ENCODE measurements at places on chromosomes 6 and 20. TPM values are rescaled to one million over a fixed set of nuclear protein-coding genes. Genes with fewer than 3 reads are reported as not detected.
A peak's percentile ranks its signal among the peaks of the same experiment; 100 is the strongest.

Gene CNKSR3
- 2.4 TPM for total RNA-seq

- no peaks in the 10 kb centered on the region for H3K4me1 ChIP-seq
- H3K4me3 ChIP-seq = no peak overlapping the region
- no peaks in the 10 kb centered on the region for H3K27me3 ChIP-seq
- no peaks in the 10 kb centered on the region for H3K36me3 ChIP-seq
These were observed 4.1 kb downstream of the OR12D2 start for GRCh38 chr6:29399525-29399924.

- no peak overlapping the region for H3K4me3 ChIP-seq
- DNase-seq = no peak
- peaks cover 6% of the 10 kb centered on the region for H3K4me1 ChIP-seq
- no peaks in the 10 kb centered on the region for H3K36me3 ChIP-seq
- H3K27me3 ChIP-seq = no peaks in the 10 kb centered on the region
- no peak overlapping the region for H3K27ac ChIP-seq
These were observed 60.5 kb downstream of the GMDS start for GRCh38 chr6:2184700-2185455.

- H3K36me3 ChIP-seq = no peaks in the 10 kb centered on the region
- DNase-seq = peak; percentile 54
- no peak overlapping the region for H3K4me3 ChIP-seq
- H3K27me3 ChIP-seq = peaks cover 16% of the 10 kb centered on the region
- no peak overlapping the region for H3K27ac ChIP-seq
These were observed 73.2 kb downstream of the LY86 start for GRCh38 chr6:6661684-6662083.

DNA sequence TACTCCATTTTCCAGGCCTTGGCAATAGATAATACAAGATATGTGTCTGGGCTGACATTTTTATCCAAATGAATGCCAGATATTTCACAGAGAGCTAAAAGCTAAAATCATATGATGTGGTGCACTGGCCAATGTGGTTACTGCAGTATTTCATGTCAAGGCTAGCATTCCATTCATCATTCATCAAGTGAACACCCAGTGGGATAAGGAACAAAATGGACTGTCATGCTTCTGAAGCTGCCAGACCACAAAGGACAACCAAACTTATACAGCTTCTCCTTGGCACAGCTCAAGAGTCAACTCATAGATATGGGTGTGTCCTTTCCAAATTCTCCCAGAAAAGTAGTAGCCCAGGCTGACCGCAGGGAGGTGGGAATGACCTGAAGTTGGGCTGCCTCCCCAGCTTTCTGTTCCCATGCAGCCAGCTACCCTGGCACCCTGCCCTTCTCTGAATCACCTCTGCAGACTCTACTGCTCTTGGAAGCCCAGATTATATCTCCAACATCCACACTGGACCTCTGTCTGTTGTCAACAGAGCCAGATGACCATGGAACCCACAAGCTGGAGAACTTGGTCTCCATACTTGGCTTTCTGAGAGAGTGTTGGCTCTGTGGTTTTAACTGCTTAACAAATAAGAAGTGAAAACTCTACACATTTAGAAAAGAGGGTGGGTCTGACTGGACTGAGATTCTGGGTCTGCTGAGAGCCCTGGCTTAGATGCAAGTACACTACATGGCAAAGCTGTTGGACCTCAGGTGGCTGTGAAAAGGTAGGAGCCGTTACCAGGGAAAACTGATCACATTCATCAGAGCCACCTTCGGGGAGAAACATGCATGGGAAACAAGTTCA lies 122.8 kb downstream of the ALDH8A1 start:
- H3K27me3 ChIP-seq = no peaks in the 10 kb centered on the region
- no peaks in the 10 kb centered on the region for H3K36me3 ChIP-seq
- peaks cover 21% of the 10 kb centered on the region for H3K4me1 ChIP-seq
- DNase-seq = peak; percentile 97
- H3K27ac ChIP-seq = peak overlapping the region; percentile 58

- DNase-seq = no peak
- H3K36me3 ChIP-seq = no peaks in the 10 kb centered on the region
- 0 out of 2 replicates have a peak overlapping the region, but pooled peaks have one; percentile 55 for H3K27ac ChIP-seq
These were observed 24.7 kb downstream of the MOCS3 start for GRCh38 chr20:50983321-50983720.

DNA sequence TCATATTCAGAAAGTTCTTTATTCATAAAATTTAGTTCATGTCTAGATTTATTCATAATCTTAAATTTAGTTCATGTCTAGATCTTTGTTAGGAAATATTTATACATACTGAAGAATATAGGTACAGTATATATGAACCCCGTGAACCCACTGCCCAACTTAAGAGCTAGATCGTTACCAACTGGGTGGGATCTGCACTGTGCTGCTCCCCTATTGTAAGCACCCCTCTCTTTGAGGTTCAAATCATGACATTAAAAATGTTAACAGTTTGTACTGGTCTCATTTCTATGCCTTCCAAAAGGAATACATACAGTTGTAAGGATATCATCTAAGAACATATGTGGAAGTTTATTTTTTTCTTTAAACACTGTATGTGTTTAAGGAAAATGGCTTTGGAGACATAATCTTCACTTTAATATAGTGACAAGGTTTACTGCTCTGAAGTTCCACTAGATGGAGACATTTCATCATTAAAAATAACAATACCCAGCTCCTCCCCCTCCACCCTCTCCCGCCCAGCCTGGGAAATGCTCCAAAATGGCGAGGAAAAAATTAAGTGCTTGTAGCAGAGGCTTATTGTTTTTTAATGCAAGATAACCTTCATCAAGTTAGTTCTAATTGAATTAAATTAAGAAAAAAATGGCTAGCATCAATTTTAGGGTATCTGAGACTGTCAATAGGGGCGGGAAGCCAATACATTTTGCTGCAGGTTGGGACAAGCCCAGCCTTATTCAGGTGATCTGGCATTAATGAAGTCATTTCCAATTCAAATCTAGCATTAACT lies 104.1 kb upstream of the TRAF3IP2 start:
- H3K36me3 ChIP-seq = peaks cover 32% of the 10 kb centered on the region
- H3K27ac ChIP-seq = no peak overlapping the region
- peaks cover 28% of the 10 kb centered on the region for H3K4me1 ChIP-seq
- H3K27me3 ChIP-seq = no peaks in the 10 kb centered on the region
- peak; percentile 85 for DNase-seq

- peak; percentile 15 for DNase-seq
- no peak overlapping the region for H3K27ac ChIP-seq
- peaks cover under 1% of the 10 kb centered on the region for H3K4me1 ChIP-seq
- no peaks in the 10 kb centered on the region for H3K36me3 ChIP-seq
These were observed 54.8 kb downstream of the GPX5 start for GRCh38 chr6:28580475-28580874.

- no peaks in the 10 kb centered on the region for H3K36me3 ChIP-seq
- H3K27ac ChIP-seq = no peak overlapping the region
- H3K4me1 ChIP-seq = no peaks in the 10 kb centered on the region
- no peak for DNase-seq
- no peak overlapping the region for H3K4me3 ChIP-seq
These were observed 11.0 kb upstream of the MYBL2 start for GRCh38 chr20:43655937-43656336.

GRCh38 chr6:124226396-124226795 lies 422.7 kb downstream of the NKAIN2 start:
- H3K4me3 ChIP-seq = no peak overlapping the region
- no peak overlapping the region for H3K27ac ChIP-seq
- no peak for DNase-seq
- no peaks in the 10 kb centered on the region for H3K36me3 ChIP-seq
- H3K4me1 ChIP-seq = no peaks in the 10 kb centered on the region

DNA sequence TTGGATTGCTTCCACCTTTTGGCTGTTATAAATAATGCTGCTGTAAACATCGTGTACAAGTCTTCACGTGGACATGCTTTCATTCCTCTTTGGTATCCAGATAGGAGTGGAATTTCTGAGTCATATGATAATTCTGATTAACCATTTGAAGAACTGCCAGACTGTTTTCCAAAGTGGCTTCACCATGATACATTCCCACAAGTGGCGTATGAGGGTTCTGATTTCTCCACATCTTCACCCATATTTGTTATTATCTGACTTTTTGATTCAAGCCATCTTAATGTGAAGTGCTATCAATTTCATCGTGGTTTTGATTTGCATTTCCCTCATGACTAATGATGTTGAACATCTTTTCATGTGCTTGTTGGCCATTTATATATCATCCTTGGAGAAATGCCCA lies 2.9 kb upstream of the SNRPB start:
- H3K27ac ChIP-seq = peak overlapping the region; percentile 55
- H3K36me3 ChIP-seq = no peaks in the 10 kb centered on the region
- peak; percentile 87 for DNase-seq
- peaks cover 26% of the 10 kb centered on the region for H3K4me1 ChIP-seq
- no peak overlapping the region for H3K4me3 ChIP-seq

DNA sequence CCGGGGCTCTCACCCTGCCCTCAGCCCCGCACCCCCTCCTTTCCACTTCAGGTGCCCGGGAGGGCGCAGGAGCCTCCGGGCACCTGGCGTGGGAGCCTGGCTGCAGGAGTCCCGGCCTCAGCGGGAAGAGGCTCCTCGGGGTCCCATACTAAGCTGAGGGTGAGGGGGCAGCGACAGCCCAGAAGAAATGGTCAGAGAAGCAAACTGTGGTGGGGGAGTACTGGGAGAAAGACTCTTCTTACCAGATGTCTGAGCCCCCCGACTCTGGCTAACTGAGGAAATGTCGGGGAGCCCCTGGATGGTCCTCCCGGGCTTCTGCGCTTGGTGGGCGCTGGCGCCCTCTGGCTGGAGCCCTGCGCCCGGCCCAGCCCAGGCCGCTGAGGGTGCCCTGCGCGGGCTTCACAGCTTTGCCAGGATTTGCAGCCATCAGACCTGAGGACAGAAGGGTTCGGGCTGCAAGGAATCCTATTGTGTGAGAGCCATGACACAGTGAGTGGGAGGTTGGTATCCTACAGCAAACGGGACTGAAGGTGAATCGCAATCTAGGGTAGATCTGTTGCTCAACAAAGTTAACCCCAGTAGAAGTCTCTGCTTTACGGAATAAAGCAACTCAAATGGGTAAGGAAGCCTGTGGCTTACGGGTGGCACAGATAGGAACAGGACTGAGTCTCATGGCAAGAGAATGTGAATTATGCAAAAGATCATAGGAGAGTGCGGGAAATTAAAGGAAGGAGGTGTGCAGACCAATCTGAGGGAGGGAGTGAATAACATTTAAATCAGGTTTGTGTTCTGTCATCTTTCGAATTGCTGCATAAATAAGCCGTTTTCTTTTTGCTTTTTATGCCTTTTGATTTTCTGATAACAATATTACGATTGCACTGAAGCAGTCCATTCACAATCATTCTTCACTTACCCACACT lies 639 bp upstream of the RCAN2 start:
- H3K4me3 ChIP-seq = peak overlapping the region; percentile 79
- H3K4me1 ChIP-seq = peaks cover 7% of the 10 kb centered on the region
- no peaks in the 10 kb centered on the region for H3K36me3 ChIP-seq
- no peaks in the 10 kb centered on the region for H3K27me3 ChIP-seq
- peak; percentile 71 for DNase-seq

DNA sequence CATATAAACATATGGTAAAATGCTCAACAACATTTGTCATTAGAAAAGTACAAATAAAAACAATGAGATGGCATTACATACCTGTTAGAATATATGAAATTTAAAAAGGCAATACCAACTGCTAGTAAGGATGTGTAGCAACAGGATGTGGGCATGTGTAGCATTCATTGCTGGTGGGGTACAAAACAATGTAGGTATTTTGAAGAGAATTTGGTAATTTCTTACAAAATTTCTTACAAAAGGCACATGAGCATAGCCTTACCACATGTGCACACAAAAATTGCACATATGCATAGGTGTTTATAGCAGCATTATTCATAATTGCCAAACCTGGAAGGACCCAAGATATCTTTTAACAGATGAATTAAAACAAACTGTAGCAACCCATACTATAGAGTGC lies 1355.1 kb upstream of the CITED2 start:
- H3K27me3 ChIP-seq = no peaks in the 10 kb centered on the region
- no peaks in the 10 kb centered on the region for H3K36me3 ChIP-seq
- H3K27ac ChIP-seq = no peak overlapping the region
- DNase-seq = no peak

DNA sequence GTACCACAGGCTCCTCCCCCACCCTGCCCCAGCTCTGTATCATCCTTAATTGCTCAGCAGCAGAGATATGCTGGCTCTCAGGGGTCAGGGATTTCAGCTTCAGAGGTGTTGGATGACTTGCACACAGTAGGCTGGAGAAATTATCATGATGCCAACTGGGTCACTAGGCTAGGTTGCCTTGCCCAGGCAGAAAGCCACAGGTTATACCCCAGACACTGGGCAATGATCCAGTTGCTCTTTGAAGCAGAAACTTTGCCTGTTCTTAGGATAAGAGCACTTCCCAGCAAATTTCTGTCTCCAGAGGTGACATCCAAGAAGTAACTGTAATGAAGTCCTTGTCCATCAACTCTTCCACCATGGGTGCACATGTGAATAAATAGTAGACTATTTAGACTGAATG lies 38.3 kb upstream of the SCML4 start:
- H3K27ac ChIP-seq = no peak overlapping the region
- H3K4me1 ChIP-seq = no peaks in the 10 kb centered on the region
- H3K4me3 ChIP-seq = no peak overlapping the region
- no peaks in the 10 kb centered on the region for H3K27me3 ChIP-seq
- H3K36me3 ChIP-seq = no peaks in the 10 kb centered on the region

GRCh38 chr6:12327391-12327790 lies 37.2 kb downstream of the EDN1 start:
- no peaks in the 10 kb centered on the region for H3K36me3 ChIP-seq
- DNase-seq = peak; percentile 62

Measured in GM23248 (cell line).